ENCODE measurements at places on chromosomes 4 and X.
A peak's percentile ranks its signal among the peaks of the same experiment; 100 is the strongest.

DNA sequence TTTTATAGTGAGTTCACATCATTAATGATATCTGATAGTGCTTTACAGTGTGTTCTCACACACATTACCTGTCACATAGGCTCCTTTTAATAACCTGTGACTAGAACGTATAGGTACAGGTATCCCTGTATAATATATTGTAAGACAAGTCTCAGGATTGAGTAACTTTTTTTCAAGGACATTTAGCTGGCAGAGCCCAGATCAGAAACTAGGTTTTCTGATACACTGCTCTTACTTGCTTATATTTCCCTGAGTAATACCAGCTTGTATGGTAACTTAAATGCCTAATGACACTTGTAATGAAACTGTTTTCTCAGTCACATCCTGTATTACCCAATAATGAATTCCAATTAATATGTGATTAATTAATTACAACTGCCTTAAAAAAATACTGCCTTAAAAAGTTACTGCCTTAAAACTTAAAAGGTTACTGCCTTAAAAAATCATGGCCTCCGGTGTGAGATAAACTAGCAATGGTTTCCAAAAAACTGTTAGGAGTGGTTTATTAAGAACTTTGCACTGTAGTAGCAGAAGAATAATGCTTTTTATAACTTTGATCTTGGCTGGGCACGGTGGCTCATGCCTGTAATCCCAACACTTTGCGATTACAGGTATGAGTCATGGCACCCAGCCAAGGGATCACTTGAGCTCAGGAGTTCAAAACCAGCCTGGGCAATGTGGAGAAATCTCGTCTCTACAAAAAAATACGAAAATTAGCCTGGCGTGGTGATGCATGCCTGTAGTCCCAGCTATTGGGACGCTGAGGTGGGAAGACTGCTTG is 11.9 kb downstream of the COPS4 start:
- no peak for DNase-seq

- DNase-seq: no peak
Observed at GRCh38 chrX:139222511-139223200, 307.9 kb upstream of the F9 start.

DNA sequence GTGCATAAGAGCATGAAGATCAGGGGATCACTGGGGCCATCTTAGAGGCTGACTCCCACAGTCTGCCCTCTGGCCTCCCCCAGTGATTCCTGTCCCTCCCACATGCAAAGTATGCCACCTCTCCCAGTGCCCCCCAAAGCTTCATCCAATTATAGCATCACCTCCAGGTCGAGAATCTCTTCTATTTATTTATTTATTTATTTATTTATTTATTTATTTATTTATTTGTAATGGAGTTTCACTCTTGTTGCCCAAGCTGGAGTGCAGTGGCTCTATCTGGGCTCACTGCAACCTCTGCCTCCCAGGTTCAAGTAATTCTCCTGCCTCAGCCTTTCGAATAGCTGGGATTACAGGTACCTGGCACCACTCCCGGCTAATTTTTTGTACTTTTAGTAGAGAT is 50.1 kb downstream of the BCORL1 start:
- DNase-seq: no peak

GRCh38 chrX:104306180-104306579 is 51.4 kb upstream of the ESX1 start:
- no peak for DNase-seq

DNA sequence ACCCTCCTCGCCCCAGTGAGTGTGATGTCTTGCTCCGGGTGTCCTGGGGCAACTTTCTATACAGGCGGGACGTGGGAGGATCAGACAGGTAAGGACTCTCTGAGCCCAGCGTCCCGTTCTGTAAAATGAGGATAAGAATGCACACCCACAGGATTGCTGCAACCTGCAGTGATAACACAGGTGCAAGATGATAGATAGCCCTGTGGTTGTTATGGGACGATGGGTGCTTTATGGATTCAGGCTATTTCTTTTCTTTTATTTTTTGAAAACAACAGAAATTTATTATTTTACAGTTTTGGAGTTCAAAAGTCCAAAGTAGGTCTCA is 28.6 kb downstream of the BEX3 start:
- DNase-seq: no peak

- DNase-seq: no peak
Observed at GRCh38 chrX:13747836-13748235, 13.3 kb downstream of the OFD1 start.

DNA sequence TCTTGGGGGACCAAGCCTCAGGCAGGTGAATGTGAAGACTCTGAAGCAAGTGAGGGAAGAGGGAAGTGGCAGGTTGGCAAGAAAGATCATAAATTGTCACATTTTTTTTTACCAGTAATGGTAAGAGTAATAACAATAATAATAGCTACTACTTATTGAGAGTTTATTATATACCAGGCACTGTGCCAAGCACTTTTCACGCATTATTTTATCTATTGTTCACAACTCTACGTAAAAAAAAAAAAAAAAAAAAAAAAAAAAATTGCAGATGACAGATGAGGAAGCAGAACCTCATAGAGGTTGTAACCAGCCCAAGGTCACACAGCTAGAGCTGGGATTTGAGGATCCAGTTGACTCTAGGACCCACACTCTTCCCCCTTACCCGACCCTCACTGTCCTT is 40.9 kb downstream of the TSC22D3 start:
- no peak for DNase-seq

GRCh38 chrX:15825936-15826335 is 28.7 kb downstream of the AP1S2 start:
- DNase-seq: no peak

- peak; percentile 83 for DNase-seq
Observed at GRCh38 chrX:102720237-102721168, at the start of gene GPRASP3. TSS of gene GPRASP3 (plus strand) at chrX:102720743. CDS start at chrX:102748996, 28,253 bp downstream.

GRCh38 chr4:147994076-147994475 is 262.2 kb downstream of the ARHGAP10 start:
- no peak for DNase-seq

GRCh38 chr4:65646136-65646535 is 24.2 kb downstream of the EPHA5 start:
- DNase-seq: no peak

GRCh38 chr4:159341522-159341921 is 238.6 kb downstream of the RAPGEF2 start:
- no peak for DNase-seq

DNA sequence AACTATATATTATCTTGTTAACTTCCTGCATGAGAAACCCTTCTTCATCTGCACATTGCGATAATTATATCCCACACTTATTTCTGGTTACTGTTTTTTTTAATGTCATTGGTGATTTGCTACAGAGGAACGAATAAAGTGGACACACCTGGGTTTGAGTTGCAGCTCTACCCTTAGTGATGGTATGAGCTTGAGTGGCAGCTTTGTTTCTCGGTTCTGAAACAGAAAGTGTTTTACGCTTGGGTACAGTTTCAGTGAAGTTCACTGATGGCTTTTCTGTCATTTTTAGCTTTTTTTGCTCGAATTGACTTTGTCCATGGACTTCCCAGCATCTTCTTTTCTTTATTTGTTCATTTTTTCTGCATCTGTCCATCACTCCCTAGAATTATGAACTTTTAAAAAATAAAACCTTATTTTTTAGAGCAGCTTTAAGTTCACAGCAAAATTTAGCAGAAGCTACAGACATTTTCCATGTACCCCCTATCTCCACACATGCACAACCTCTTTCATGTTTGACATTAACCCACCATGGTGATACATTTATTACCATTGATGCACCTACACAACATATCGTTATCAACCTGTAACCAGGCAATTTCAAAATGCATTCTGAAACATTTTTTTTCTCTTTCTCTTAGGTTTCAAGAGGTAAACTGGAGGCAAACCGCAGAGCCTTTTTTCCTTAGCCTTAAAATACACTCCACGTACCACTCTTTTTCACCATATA is 1041.6 kb upstream of the PRKX start:
- DNase-seq: no peak

GRCh38 chr4:91454111-91454510 is 849.7 kb upstream of the GRID2 start:
- no peak for DNase-seq

- DNase-seq: no peak
Observed at GRCh38 chr4:151031831-151032605, 16.9 kb upstream of the LRBA start.

- DNase-seq: no peak
Observed at GRCh38 chrX:26562156-26562555, 346.2 kb downstream of the MAGEB5 start.

DNA sequence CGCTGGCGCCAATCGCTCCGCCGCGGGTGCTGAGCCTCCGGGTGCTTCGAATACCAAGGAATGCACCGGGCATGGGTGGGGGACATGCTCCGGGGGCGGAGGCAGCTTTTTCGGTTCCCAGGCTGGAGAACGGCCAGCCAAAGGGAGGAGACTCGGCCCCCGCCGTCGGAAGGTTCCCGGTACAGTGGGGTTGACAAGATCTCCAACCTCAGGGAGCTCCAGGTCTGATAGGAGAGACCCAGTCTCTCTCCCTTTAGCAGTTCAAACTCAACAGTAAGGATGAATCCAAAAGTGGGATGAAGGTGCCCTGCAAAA is 29.1 kb upstream of the BCORL1 start:
- DNase-seq: no peak

DNA sequence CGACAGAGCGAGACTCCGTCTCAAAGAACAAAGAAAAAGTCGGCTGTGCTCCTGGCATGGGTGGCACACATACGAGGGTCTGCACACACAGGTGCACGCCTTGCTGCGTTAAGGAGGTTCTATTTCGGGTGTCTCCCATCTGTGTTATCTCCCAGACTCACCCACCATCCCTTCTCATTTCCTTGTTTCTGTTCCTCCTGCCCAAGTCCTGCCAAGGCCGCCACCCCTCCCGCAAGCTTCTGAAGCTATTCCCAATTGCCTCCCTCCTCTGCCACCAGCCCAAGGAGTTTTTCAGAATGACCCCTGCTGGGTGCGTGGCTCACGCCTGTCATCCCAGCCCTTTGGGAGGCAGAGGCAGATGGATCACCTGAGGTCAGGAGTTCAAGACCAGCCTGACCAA is 6.0 kb upstream of the IL3RA start:
- no peak for DNase-seq

- no peak for DNase-seq
Observed at GRCh38 chrX:109696146-109696740, 36.8 kb downstream of the ACSL4 start.

DNA sequence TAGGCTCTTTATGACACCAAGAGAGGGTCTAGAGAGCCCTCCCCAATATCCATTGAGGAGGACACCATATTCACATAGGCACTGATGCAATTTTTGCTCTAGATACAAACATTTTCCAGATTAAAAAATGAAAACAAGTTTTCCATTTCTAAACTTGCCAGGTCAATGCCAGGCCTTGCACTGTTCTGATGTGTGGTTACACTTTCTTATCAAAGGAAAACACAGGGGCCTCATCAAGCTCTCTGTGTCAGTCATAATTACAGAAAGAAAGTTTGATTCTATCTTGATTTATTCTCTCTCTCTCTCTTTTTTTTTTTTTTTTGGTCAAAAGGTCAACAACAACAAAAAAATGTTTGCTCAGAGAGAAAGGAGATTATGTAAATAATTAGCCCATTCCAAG is 80.2 kb upstream of the ACSL4 start:
- no peak for DNase-seq

DNA sequence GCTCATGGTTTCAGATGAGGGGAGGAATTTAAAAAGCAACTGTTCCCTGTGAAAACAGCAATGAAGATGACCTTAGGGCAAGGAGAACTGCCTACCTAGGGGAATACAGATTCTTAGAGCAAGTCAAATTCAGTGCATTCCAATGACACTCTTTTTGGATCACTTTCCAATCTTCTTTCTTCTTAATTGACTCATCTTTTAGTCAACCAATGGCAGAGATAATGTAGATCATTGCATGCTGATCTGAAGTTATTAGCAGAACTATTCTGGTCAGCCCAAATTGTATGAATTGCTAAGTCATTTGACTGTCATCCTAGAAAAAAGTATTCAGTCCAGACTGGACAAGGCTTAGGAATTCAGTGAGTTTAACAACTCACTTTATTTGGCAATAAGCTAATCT is 12.6 kb upstream of the NR3C2 start:
- DNase-seq: no peak

- DNase-seq: no peak
Observed at GRCh38 chr4:118797558-118798142, 38.3 kb downstream of the SEC24D start.

Data from right forelimb (tissue), 1 donor.